ENCODE measurements at places on chromosomes 3 and 15. TPM values are rescaled to one million over a fixed set of nuclear protein-coding genes. Genes with fewer than 3 reads are reported as not detected.

DPP8 gene
- total RNA-seq: 22.3 TPM

CHDH gene
- 0.06 TPM for total RNA-seq

GXYLT2 gene
- 4.8 TPM for total RNA-seq

DNA sequence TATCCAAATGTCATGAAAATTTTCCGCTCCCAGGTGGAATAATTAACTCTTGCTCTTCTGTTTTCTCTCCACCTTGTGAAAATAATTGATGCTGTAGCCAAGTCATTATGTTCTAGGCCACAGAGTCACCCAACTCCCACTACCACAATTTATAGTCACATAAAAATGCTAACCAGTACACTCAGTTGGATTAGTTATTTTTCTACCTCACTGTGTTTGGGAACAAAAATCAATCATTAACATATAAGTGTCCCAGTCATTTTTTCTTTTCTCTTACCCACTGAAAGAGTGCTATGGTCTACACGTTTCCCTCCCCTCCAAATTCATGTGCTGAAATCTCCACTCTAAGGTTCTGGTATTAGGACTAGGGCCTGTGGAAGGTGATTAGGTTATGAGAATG lies 255.6 kb upstream of the LMCD1 start:
- DNase-seq: no peak

DNA sequence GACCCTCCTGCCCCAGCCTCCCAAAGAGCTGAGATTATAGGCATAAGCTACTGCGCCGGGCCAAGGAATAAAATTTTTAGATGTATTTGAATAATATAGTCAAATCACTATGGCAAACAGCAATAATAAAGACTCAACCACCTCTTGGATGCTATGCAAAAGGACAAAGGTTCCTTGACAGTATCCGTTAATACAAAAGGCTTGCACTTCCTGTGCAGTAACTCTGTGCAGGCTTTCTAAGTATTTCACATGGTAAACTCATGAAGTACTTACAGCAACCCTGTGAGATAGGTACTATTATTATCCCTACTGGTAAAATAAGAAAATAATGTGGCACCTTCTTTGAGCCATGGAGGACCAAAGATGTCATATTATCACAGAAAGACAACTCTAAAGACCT lies 86.8 kb downstream of the SHQ1 start:
- no peak for DNase-seq
